ENCODE measurements at places on chromosomes 5 and 9.

- no peak for DNase-seq
Observed at GRCh38 chr9:114905170-114905940, 25.0 kb downstream of the TNFSF8 start.

DNA sequence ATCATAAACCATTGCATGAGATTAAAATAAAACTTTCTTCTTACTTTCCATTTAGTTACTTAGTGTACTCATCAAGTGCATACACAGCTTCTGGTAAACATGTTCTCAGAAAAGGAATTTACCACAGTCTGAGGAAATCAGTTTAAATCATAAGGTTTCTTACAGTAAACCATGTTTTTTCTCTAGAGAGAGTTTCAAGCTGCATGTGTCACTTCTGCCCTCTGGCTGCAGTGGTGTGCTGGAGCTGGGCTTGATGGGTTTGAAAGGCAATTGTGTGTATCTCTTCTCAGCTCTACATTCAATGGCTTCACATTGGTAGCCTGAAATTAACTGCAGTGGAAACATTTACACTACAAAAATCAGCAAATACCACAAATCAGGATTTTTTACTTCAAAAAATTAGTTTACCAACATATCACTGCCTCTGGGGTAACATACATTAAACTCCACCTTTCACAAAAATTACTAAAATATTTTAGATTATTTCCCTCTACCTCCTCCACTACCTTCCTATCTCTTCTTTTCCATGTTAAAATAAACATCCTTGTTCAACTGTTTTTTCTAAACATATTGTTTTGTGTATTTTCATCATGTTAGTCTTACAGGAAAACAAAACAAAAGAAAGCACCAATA lies 414.3 kb downstream of the ANXA1 start:
- DNase-seq = no peak

DNA sequence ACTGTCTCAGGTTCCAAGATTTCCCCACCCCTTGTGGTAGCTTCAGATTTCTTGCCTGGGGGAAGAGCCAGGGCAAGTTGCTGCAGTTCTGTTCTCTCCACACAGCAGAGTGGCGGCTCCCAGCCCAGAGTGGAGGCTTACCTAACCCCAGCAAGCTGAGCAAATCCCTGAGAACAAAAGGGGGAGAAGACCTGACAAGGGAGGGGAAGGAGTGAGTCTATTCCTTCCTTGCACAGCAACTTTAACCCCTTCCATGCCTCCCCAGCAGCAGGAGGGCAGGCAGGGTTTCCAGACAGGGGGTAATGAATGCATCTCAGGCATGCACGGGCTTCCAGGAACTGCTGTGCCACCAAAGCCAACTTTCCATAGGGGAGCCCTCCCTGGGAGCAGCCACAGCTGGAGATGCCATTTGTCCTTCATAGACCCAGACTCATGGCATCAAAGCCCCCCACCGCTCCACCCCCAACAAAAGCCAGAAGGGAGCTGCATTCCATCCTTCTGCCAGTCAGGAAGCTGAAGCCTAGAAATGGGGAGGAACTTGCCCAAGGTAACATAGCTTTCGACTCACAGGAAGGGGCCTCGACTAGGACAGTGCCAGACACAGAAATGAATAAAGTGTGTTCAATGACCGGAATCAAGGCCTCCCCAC lies 28.8 kb upstream of the FAT2 start:
- DNase-seq = no peak

- DNase-seq = no peak
Observed at GRCh38 chr5:149750596-149750995, 20.5 kb downstream of the PPARGC1B start.

GRCh38 chr5:170150713-170151096 lies 45.0 kb downstream of the FOXI1 start:
- no peak for DNase-seq

GRCh38 chr9:68567565-68567964 lies 26.9 kb upstream of the TMEM252 start:
- DNase-seq = no peak

DNA sequence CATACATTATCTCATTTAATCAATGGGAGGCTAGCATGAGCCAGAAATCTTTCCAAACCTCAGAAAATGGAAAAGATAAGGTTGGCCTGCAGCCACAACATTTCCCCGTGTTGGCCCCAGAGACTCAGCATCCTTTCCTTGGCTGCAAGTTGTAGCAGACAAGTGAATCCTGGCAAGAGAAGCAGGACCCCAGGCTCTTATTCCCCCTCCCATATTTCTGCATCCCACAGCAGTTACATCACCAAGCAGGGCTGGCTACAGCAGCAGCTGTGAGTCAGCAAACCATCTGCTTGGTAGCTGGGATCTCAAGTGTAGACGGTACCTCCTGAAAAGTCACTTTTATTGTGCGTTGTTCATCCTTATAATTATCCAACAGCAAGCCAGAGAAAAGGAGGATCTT lies 212.4 kb downstream of the GNA14 start:
- no peak for DNase-seq

GRCh38 chr9:23567516-23568165 lies 258.4 kb downstream of the ELAVL2 start:
- no peak for DNase-seq

DNA sequence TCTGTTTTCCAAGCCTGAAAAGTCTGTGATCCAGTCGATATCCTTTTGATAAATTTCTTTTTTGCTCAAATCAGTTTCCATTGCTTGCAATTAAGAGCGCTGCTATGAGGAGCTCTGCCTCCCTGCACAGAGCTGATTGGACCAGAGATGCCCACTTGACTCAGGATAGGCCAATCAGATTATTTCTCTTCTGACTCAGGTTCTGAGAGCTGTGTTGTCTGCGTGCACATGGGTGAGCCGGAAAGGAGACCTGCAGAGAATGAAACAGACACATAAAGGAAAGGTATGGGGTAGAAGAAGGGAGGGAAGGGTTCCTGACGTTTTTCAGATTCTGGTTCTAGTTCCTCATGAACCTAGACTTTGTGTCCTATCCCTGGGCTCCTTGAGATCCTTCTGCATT lies 15.8 kb upstream of the FABP6 start:
- no peak for DNase-seq

DNA sequence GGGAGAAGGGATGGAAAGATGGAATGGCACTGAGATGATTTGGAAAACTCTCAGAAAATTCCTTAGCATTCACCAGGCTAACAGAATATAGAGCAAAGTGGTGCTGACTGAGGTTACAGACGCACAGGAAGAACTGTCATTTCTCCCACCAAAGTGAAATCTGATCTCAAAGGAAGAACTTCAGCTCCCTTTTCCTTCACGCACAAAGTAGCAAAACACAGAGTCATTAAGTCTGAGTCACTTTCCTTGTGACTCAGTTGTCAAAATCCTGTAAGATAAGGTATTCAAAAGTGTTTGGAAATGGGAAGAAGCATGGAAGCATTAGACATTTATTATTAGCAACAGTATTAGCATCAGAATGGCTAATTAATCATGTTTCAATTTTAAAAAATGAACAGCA lies 11.7 kb downstream of the MPDZ start:
- DNase-seq = no peak

DNA sequence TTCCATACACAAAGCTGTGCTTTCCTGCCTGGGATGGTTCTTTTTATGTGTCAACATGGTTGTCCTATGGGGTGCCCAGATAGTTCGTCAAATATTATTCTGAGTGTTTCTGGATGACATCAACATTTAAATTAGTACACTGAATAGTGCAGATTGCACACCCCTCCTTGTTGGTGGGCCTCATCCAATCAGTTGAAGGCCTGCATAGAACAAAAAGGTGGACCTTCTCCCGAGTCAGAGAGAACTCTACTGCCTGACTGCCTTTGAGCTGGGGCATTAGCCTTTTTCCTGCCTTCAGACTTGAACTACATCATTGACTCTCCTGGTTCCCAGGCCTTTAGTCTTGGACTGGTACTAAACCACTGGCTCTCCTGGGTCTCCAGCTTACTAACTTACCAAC lies 80.4 kb downstream of the SHB start:
- no peak for DNase-seq

GRCh38 chr9:84338792-84339191 lies 1.8 kb downstream of the SLC28A3 start:
- DNase-seq = no peak

- DNase-seq = no peak
Observed at GRCh38 chr9:1414711-1415131, 364.6 kb downstream of the DMRT2 start.

DNA sequence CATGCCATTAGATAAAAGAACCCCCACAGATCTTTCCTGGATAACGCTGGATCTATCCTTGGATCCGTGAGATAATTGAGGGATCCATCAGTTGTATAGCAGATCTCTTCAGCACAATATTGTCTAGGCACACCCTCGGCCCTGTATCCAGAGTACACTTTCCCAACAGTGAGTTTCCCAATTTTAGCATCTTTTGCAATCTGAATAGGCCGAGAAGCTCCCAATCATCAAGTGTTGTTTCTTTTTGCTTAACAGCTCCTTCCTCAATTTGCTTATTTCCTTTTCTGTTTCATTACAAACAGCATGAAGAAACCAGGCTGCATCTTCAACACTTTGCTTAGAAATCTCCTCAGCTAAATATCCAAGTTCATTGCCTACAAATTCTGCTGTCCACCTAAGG lies 4.4 kb upstream of the SPTLC1 start:
- no peak for DNase-seq

DNA sequence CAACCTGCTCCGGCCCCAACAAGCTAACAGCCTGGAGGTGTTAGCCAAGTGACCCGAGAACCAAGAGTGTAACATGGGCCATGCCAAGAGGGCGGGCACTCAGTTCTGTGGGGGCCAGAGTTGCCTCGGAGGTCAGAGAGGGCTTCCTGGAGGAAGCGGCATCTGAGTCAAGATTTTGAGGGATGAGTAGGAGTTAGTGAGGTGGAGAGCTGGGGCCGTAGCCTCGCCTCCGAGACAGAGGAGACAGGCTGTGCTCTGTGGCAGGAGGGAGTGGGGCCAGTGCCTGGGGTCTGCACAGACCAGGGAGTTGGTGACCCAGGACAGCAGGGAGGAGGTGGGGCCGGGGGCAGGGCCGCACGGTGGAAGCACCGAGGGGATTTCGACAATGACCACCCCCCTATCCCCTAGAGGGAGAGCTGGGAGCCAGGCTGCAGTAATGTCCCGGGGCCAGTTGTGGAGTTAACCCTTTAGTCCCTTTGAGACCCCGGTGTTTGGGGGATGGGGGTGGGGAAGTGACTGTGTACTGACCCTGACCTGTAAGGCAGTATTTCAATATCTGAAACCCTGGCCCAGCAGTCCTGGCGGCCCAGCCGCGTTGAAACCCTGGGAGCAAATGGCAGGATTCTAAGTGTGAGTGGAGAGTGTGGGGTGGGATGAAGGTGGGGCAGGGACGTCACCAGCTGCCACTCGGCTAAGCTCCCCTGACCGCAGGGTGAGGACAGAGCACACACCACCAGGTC lies 148.7 kb upstream of the COL5A1 start:
- DNase-seq = no peak

- DNase-seq = no peak
Observed at GRCh38 chr9:15211815-15212495, 95.1 kb downstream of the TTC39B start.

- DNase-seq = no peak
Observed at GRCh38 chr9:136511670-136512592, 29.1 kb upstream of the SEC16A start.

- peak; percentile 49 for DNase-seq
Observed at GRCh38 chr9:17063535-17064135, 71.2 kb upstream of the CNTLN start.

- no peak for DNase-seq
Observed at GRCh38 chr5:58412932-58413331, 47.0 kb downstream of the PLK2 start.

GRCh38 chr5:148972974-148973374 lies 89.9 kb downstream of the SH3TC2 start:
- no peak for DNase-seq

DNA sequence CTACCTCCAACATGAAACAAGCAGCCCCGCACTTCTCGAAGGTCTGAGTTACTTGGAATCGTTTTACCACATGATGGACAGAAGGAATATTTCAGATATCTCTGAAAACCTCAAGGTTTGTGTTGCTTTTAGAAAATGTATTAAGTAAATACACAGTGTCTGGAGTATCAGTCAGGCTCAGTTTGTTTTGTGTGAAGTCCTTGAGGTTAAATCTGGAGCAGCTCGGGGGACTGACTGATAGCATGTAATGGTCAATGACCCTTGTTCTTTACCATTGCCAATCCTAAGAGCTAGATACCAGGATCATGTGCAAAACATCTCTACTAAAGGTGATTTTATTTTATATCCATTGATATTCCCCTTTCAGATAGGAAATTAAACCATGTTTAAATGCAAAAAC lies 26.9 kb upstream of the LNPEP start:
- no peak for DNase-seq

DNA sequence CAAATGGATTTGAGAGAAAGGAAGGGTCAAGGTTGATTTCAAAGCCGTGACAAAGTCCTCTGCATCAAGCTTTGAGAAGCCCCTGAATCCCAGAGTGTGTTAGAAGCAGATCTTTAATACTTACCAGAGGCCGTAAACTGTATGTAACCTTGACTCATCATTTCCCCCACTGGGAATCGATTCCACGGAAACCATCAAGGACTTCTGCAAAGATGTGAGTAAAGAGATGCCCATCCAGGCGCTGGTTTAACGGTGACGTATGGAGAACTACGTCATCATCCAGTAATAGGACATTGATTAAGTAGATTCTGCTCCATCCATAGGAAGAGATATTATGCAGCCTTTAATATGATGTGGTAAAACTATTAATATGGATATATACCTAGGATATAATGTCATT lies 1.6 kb downstream of the RNF183 start:
- DNase-seq = no peak

GRCh38 chr5:10555277-10555684 lies 8.6 kb upstream of the ANKRD33B start:
- DNase-seq = no peak

DNA sequence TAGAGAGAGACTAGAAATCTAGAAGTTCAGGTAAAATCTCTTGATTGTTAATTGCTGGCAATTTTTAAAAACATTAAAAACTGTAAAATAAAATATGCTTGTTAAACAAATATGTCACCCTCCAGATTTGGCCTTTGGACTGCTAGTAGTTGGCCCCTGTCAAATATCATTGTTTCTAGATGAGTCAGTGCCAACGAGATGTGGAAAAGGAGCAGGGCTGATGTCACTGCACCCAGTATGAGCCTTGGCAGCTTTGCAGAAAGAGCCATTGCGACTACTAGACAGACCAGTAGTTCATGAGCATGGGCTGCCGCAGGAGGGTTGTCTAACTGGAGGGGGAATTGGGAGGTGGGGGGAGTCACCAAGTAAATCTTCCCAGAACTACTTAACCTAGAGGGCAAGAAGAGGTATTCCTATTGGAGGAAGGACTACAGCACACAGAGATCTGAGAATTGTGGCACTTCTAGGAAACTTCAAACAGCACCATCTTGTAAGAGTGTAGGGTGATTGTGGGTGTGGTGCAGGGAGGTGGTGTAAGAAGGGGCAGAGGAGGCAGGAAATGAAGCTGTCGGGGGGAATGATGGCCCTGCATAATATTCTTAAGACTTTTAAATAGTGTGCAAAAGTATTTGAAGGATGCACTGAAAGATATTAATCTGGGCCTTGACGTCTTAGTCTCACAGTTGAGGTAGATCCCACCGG lies 7.1 kb upstream of the DOCK2 start:
- DNase-seq = no peak

GRCh38 chr5:133387621-133388020 lies 224.7 kb downstream of the FSTL4 start:
- no peak for DNase-seq
